A172 (cell line): ENCODE measurements at places on chromosomes 3 and 15. TPM values are rescaled to one million over a fixed set of nuclear protein-coding genes. Genes with fewer than 3 reads are reported as not detected.

Gene MFGE8
- total RNA-seq = 116 and 144 TPM in 2 replicates

DNA sequence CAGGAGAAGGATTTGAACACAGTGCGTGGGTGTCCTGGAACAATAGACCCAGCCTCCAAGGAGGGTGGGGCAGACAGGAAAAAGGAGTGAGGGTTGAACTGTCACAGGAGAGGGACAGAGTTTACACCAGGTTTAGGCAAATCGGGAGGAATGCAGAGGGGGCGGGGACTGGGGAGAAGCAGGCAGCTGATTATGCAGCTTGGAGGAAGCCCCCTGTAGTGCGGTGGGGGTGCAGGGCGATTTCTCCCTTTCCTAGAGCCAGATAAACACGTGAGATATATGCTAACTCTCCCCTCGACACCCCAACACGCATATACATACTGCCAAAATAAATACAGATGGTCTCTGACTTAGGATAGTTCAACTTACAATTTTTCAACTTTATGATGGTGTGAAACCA, 108.6 kb upstream of the PRR20G start:
- no peak for DNase-seq

DNA sequence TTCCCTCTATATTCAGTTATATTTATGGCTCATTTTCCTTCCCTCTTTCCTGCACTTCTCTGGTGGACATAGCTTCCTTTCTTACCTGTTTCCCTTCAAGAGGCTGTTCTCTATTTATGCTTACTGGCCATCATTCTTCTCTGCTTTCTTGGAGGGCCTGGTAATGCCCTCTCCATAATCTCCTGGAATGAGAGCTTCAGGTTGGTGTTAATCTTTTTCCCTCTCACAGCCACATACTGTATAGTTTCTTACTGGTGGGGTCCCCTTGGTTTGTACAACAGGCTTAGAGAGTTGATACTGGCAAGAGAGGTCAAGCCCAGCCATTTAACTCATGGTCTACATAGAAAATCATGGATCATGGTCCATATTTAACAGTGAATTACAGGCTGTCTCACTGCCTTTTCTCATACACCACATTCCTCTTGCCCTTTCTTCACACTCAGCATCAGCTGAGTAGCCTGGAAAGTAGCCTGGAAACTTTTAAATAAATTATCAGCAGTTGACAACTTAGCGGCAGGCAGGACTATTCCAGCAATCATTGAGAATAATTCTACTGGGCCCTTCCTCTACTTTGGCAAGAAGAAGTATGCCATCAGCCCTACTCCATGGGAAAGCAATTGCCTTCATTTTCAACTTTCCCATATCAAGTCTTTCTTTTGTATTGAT, 38.0 kb upstream of the DPH6 start:
- DNase-seq = peak; percentile 13

- no peak for DNase-seq
Measured at GRCh38 chr15:67033012-67033411, 32.4 kb upstream of the SMAD3 start.

DNA sequence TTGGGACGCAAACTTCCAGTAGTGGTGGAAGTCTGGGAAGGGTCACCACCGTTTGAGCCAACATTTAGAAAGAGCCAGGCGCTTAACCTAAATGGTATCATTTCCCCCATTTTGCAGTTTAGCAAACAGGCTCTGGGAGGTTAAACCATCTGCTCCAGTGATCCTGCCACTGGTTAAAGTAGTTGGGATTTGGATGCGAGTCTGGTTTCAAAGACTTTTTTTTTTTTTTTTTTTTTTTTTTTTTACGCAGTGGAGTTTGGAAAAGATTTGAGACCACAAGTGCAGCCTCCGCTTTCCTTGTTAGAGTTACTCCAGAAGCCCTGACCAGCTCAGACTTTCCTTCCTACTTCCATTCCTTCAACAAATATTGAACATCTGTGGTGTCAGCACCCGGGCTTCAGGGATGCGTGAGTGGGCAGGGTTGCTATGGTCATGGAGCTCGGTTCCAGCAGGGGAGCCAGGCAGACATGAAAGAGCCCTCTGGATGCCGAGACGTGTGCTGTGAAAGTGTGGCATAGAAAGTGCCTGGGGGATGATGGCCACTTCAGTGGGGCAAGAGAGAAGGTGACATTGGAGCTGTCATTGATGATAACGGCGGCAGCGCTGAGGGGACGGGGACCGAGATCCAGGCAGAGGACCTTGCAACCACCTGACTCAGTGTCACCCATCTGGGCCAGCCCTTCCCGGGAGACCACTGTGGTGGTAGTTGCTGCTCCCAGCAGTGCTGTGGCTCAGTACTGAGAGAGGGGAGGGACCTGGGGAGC, 1.1 kb upstream of the RNU6-1 start:
- peak; percentile 30 for DNase-seq

DNA sequence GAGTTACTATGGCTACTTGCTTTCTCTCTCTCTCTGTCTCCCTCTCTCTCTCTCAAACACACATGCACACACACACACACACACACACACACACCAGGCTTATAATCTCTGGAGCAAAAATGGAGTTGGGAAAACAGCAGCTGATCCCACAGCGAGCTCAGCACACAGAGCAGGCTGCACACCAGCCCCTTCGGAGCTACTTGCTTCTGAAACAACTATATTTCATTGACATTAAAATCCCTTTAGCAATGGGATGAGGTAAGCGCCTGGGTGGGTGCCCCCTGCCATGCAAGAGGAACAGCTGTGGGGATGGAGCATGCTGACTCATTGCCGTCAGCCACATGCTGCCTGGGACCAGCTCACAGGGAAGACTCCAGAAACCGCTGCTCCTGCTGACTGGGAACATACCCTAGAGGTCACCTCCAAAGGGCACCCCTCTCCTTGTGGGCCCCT, 45.7 kb downstream of the B3GNT5 start:
- peak; percentile 92 for DNase-seq
